Stimulated activated CD4-positive, alpha-beta T cell treated with anti-CD3 and anti-CD28 coated beads, Interleukin-1b, Interleukin-23, amount 100 ng/mL, for 48 hours (primary cell): ENCODE measurements at places on chromosomes 7 and 10.

GRCh38 chr10:73857446-73857845 is 16.9 kb downstream of the CAMK2G start:
- peak; percentile 54 for DNase-seq

DNA sequence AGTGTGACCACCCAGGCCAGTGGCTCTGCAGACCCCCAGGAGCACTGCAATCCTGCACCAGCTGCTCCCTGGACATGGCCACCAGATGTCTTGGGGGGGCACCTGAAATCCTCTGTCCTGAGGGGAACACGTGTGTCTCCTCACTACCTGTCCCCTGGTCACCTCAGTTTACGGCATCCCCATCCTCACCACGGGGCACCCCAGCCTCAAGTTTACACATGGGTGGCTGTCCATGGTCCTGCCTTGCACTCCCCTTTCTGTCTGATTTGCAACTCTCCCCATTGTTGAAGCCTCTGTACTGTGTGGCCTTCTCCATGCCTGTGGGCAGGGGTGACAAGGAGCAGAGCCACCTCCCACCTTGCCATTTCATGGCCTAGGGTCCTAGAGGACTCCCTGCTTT is 67.2 kb downstream of the RAMP3 start:
- DNase-seq = no peak

DNA sequence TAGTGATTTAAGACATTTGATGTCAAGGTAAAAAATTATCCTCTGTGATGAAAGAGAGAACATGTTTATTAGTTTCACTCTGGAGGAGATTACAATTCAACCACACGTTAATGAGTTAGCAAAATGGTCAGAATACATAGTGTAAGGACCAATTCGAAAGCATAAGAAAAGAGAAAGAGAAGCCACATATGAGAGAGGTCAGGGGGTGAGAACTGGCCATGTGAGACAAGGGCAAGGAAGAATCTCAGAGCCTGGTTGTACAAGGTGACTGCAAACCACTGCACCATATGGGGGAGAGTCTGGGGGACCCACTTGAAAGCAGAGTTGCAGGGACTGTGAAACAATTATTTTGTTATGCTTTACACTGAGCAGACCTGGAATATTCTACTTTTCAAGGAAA is 27.7 kb upstream of the BET1 start:
- DNase-seq = no peak

- DNase-seq = no peak
Observed at GRCh38 chr10:118504467-118505205, 90.8 kb downstream of the PRLHR start.

- no peak for DNase-seq
Observed at GRCh38 chr7:50431316-50431715, 18.8 kb downstream of the FIGNL1 start.

DNA sequence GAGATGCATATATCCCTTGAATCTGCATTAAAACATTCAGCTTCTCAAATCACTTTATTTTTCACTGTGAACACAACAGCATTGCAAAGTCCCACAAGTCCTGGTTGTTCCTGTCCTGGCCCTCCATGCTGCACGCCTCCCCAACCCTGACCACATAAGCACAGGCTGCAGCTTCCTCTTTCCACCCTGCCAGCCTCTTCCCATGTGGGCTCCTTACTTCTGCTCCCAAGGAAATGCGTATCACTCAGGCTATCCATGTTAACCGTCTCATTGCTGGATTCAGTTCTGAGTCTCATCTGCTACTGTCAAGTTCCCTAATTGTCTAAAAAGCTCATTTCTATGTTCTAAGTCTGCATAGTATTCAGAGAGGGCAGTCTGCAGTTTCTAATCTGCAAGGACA is 89.7 kb upstream of the ZPBP start:
- DNase-seq = no peak

GRCh38 chr7:139111811-139112301 is 2.3 kb upstream of the ZC3HAV1 start:
- DNase-seq = no peak

DNA sequence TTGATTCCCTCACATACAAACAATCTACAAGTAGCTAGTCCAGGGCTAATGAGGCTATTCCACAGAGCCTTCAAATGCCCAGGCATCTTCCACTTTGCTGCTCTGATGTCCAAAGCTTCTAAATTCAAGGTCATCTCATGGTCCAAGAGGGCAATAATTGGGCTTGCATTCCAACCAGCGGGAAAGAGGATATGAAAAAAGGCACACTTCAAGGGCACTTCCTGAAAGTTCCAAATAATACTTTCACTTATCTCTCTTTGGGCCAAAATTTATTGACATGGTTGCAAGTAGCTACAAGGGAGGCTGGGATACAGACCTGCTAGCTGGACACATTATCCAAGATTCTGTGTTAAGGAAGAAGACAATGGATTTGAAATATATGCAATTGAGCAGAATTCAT is 25.2 kb upstream of the APBB1IP start:
- DNase-seq = no peak

DNA sequence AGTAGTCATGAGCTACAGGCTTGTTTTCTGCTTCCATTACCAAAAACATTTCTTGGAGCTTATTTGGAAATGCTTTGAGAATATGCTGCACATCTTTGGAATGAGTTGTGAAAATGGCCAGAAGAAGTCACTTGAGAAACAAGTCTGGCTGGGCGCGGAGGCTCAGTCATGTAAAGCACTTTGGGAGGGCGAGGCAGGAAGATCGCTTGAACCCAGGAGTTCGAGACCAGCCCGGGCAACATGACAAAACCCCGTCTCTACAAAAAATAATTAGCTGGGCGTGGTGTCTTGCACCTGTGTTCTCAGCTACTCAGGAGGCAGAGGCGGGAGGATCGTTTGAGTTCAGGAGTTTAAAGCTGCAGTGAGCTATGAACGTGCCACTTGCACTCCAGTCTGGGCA is 882 bp upstream of the CHCHD1 start:
- DNase-seq = no peak
